ENCODE measurements at places on chromosomes 16 and 17.
A peak's percentile ranks its signal among the peaks of the same experiment; 100 is the strongest.

DNA sequence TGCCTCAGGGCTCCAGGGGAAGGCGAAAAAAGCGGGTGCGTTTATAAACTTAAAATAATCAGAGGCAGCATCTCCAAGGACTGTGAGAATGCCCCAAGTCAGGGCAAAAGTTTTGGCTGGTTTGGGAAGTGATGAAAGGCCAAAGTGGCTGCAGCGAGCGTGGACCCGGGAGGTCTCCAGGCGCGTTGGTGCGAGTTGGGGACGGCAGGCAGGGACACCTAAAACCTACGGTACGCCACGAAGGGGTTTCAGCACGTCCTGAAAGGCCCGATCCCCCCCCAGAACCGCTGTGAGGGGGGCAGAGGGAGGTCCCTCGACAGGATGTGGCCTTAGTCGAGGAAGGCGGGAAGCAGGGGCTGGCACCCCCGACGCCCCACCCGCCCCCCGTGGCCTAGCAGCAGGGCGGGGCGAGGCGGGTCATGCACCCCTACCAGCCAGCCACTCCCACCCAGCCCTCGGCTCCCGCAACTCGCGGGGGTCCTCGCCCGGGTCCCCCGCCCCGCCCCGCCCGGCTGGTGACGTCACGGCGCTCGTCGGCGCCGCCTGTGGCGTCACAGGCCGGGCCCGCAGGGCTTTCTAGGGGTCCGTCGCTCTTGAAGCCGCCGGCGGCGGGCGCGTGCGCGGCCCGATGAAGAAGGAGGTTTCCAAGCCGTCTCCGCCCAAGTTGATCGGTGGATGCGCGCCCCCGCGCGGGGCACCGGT, at the start of gene MYCBPAP:
Gene MYCBPAP, plus strand, starts transcription at position 569 of the 702 bp plus-strand sequence. CDS start 236 bp downstream, outside the sequence.
- DNase-seq: peak; percentile 91

DNA sequence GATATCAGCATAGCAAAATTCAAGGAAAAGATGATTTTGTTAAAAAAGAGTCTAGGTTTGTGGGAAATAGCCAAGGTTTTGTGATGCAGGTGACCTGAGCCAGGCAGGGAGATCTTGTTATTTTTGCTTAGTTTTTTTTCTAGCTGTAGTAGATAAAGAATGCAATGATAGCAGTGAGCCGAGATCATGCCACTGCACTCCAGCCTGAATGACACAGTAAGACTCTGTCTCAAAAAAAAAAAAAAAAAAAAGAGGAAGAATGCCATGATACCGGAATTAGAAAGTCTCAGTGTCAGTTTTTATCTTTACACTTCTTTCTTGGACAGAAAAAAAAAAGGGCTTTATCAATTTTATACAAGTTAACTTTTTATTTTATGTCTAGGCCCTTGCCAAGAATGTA, 27.5 kb downstream of the TMEM238L start:
- no peak for DNase-seq

DNA sequence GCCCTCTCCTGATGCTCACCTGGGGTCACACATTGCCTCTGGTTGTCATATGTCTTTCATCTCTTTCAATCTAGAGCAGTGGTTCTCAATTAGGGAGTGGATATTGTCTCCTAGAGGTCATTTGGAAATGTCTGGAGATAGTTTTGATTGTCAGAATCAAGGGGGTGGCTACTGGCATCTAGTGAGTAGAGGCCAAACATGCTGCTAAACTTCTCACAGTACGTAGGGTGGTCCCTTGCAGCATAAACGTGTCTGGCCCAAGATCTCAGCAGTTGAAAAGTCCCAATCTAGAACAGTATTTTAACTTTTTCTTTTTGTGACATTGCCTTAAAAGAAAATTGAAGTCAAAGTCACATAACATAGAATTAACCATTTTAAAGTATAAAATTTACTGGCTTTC, 30.5 kb upstream of the SLC5A10 start:
- no peak for DNase-seq

DNA sequence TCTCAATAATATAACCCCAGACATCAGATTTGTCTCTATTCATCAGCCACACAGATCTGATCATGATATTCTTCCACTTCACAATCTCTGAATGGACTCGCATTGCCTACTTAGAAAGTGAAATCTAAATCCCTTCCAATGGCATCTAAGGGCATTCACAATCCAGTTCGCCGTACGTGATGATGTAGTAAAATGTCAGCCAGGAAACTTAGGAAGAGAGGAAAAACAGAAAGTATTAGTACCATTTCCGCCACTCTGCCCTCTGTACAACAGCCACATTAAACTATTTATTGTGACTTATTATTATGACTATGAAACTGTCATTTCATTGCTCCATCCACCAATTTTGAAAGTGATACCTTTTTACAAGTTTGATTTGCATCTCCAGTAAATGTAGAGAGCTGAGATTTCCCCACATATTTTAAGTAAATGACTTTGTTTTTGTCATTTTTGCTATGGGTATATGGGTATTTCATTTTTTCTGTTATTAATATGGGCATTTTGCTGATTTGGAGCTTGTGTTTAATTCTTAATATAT, 69.4 kb upstream of the SMIM36 start:
- no peak for DNase-seq

GRCh38 chr16:76335180-76335974, 58.2 kb downstream of the CNTNAP4 start:
- no peak for DNase-seq

GRCh38 chr16:62741692-62742091, 705.5 kb upstream of the CDH8 start:
- no peak for DNase-seq

DNA sequence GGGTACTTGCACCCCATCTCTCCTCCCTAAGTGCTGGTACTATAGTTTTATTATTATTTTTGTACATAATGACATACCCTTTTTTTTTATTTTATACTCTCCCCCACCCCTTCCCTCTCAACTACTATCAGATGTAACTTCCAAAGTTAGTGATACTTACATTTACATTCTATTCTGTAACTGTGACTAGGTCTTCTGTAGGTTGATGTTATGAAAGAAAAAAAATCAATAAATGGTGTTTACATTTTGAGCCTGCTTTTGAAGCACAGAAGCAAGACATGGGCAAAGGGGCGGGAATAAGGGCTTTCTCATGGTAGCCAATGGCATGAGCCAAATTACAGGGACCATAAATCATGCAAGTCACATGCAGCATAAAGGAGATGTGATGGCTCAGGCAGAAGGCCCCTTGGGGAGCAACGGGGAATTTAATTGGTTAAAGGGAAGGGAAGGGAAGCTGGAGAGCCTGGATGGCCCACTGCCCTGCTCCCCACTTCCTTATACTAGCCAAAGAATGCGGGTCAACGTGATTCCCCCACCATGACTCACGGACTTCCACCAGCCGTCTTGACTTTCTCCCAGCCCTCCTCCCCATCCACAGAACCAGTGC, 2.4 kb upstream of the ACSF2 start:
- DNase-seq: peak; percentile 66

GRCh38 chr17:18158022-18158600, 25.5 kb upstream of the ALKBH5 start:
- peak; percentile 99 for DNase-seq

GRCh38 chr17:74865504-74866197, 6.0 kb upstream of the GRIN2C start:
- no peak for DNase-seq

GRCh38 chr17:43988301-43988700, 16.1 kb upstream of the NAGS start:
- DNase-seq: no peak

GRCh38 chr17:41013181-41013580, 4.3 kb upstream of the KRTAP3-1 start:
- peak; percentile 81 for DNase-seq

DNA sequence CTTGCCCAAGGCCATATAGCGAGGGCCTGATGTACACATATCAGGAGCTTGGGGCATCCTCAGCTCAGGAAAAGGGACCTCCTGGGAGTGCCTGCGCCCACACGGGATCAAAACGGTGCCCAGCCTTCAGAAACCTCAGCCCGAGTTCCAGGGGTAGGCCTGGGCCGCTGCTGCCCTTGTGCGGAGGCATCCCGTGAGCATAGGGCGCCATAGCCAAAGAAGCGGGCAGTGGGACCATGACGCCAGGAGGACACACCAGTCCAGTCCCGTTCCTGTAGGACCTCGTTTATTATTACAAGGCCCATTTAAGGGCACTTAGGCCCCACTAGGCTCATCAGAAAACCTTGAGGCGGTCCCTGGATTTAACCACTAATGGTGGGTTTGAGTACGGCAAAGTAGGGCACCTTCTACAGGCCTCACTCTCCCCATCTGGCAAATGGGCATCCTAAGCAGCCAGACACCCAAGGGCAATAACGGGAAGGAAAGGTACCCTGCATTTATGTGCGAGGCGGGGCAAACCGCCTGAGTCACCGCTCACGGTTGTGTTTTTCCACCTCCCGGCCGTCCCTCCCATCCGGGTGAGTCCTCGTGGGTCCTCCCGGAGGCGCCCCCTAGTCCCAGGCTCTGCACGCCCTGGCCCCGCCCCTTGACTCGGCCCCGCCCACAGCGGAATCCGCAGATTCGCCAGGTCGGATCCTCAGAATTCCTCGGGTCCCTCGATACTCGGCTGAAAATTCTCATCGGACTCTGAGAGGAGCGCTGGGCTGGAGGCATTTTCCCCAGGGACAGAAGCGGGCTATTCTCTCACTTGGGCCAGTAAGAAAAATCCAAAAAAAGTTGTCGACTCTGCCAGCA, 726 bp upstream of the SETD1A start:
- DNase-seq: peak; percentile 95

DNA sequence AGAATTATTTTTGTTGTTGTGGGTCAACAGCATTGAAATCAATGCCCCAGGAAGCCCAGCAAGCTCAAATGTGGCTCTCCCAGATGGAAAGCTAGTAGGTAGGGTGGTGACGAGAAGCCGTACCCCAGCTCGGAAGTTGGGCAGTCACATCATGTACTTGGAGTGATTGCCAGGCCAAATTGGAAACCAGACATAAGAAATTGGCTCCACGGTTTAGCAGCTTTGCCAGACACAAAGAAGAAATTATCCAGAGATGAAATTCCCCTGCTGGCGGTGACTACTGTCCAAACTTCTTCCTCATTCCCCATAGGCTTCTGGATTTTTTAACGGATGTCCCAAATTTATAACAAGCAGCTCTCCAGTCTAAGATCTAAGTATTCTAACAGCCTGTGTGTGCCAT, 95.9 kb downstream of the OR1D5 start:
- no peak for DNase-seq

- DNase-seq: no peak
Measured at GRCh38 chr16:85463672-85464382, 149.3 kb upstream of the GSE1 start.

- no peak for DNase-seq
Measured at GRCh38 chr16:30756781-30757100, 5.1 kb downstream of the CFAP119 start.

DNA sequence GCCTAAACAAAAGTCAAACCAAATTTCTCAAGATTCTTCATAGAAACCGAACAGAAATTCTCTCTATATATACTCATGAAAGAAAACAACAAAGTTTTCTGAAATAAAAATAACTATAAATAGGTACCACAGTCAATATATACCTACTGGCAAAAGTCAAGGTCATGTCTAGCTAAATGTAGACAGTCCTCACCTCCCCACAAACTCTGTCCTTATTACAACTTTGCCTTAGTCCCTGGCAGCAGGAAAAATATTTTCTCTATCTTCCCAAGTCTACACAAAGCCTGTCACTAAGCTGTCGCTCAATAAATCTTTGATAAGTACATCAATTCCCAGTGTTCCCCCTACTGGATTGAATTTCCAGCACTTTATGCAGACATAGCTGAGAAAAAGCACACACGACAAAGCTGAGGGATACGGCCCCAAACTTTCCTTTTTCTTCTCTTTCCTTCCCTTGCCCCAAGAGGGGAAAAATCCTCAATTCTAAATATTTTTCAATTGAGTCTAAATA, 2.7 kb downstream of the CFAP20 start:
- peak; percentile 31 for DNase-seq

DNA sequence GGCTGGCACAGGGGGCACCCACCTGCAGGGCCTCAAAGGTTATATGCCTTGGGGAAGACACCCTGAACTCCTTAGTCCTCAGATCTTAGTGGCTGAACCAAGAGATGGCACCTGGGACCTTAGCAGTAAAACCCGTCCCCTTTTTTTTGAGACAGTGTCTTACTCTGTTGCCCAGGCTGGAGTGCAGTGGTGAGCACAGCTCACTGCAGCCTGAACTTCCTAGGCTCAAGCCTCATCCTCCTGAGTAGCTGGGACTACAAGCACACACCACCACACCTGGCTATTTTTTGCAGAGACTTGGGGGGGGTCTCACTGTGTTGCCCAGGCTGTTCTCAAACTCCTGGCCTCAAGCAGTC, 237.2 kb downstream of the MRTFB start:
- peak; percentile 23 for DNase-seq

DNA sequence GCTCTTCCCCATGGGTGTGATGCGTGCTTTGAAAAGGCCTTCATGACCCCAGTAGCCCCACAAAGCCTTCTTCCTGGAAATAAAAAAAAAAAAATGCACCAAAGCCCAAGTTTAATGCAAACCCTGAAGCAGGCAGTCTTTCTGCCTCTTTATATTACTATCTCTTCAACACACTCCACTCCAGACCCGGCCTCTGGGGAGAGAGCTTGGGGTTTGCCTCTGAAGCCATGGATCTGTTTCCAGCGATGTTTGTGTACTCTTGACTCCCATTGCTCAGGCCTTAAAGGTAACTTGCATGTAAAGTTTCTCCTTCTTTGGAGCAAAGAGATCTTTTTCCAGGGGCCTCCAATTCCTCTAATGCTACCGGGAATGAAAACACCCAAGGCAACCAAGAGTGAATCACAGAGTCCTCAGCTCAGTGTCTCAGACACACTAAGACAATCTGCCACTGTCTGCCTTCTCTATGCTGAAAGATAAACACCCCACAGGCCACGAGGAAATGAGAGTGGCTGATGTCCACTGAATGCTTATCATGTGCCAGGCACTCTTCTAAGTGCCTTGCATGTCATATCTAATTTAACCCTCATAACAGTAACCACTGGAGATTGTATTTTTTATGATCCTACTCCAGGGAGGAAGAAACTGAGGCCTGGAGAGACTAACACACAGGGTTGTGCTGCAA, 56.4 kb upstream of the AKTIP start:
- DNase-seq: peak; percentile 19

- DNase-seq: no peak
Measured at GRCh38 chr17:66990047-66990446, 25.5 kb downstream of the CACNG4 start.

GRCh38 chr17:78364436-78365281, 4.8 kb upstream of the SOCS3 start:
- DNase-seq: no peak

- peak; percentile 87 for DNase-seq
Measured at GRCh38 chr16:15996432-15997109, 47.2 kb downstream of the ABCC1 start.

- DNase-seq: no peak
Measured at GRCh38 chr17:76810956-76811355, 57.2 kb upstream of the MGAT5B start.

GRCh38 chr17:7249830-7250229, 1.7 kb downstream of the CTDNEP1 start:
- no peak for DNase-seq

DNA sequence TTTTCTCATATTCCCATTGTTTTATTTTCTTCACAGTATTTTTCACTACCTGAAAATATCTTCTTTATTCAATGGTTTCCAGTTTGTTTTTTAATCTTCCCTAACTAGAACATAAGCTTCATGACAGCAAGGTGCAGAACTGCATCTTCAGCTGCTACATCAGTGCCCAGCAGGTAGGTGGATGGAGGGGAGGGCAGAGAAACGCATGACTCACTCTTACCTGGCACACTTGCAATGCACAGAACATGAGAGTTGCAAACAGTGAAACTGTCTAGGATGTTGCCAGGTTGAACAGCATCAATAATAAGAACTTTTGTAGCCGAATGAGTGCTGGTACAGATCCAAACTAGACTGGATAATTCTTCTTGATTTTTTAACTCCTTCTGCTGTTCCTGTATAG, 127.1 kb downstream of the SPAG9 start:
- DNase-seq: no peak

- DNase-seq: peak; percentile 96
Measured at GRCh38 chr16:81035398-81035974, at the start of gene ATMIN. ATMIN (plus strand) TSS chr16:81035842; CDS start chr16:81035871, 29 bp downstream.
